Stimulated activated CD8-positive, alpha-beta memory T cell treated with anti-CD3 and anti-CD28 coated beads, Interleukin-12 subunit alpha, Interleukin-12 subunit beta, amount 100 ng/mL, for 1 hour (primary cell): ENCODE measurements at places on chromosomes 2 and 18.

GRCh38 chr2:121613152-121613551 lies 36.1 kb downstream of the CLASP1 start:
- no peak for DNase-seq

DNA sequence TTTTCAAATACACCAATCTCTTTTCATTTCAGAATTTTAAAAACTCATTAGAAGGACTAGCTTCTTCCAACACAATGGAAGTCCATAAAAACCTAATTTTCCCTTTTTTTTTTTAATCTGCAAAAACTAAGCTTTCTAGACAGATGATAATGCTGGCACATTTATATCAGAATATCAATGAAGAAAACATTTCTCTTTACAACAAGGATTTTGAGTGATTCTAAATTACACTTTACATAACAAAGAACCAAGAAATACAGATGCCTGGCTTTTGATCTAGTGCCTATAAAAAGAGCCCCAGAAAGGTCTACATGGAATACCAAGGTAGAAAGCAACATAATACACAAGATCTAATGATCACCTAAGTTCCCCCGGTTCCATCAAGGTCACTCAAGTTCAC lies 108.0 kb downstream of the AFF3 start:
- DNase-seq, result no peak

- no peak for DNase-seq
Measured at GRCh38 chr18:41745166-41746049, 209.6 kb upstream of the PIK3C3 start.

DNA sequence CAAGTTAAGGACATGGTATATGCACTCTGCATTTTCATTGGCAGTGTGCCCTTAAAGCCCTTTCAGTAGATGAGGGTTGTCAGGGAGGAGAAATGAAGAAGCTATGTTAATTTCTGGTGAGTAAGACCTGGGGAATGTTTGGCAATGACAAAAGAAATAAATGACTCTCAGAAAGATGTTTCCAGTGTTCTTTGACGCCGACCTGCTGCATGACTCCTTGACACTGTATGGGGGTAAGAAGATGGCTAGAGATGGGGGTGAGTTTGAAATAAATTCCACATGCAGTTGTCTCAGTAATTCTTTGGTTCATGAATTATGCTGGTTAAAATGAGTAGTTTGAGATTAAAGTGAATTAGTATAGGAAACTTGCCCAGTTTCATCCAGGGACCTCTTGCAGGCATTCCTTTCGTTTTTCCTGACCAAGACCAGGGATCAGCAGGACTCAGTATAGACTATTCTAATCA lies 5.9 kb downstream of the CCDC121 start:
- DNase-seq, result no peak

DNA sequence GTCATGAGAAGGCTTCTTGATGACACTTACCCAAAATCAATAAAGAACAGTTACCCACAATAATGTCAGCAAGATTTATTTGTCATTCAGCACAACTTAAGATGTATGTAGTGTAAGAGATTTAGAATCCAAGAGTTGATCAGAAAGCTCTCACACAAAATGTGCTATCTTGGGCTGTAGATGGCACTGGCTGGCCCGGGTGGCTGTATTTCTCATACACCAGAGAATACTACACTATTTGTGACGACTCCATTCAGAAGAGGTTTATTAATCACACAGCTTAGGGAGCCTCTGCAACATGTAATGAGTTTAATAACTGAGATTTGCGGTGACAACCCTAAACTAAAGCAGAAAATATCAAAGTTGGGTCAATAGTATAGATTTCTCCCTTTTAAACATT lies 530.4 kb upstream of the KLHL29 start:
- DNase-seq, result no peak

DNA sequence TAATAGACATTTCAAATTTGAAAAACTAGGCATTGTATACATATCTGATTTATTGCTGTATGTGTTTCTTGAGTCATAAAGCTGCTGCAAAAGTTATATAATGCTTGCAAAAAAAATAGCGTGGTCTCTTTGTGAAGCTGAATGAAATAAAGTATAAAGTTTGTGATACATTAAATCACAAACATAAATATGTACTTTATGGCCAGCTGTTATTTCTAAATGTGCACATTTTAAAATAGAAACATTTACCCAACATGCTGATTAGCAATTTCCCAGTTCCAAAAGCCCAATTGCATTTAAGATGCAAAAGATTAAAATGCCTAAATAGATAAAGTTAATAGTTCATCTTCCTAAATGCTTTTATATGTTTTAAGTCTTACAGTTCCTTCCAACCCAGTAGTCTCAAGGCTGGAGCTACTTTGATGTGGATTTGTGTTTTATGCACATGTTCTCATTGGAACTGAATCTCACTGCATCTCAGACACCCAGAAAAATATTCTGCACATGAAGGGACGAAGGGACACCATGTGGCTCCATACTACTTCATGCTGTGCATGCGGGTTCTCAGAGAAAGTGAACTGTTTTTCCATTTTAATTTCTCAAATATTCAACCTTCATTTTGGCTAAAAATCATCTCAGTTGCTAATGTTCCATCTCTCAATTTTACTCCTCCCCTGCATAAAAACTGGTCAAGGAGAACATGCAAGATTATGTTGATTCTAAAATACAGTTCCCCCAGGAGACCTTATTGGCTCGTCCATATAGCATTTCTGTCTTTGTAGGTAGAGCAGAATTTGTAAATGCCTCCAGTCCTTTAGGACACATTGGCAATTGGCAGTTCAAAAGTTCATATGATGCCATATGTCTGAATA lies 304.6 kb downstream of the MTX2 start:
- no peak for DNase-seq

GRCh38 chr18:55268628-55269275 lies 309.5 kb upstream of the CCDC68 start:
- no peak for DNase-seq

- DNase-seq, result no peak
Measured at GRCh38 chr2:239891698-239892097, 133.4 kb downstream of the NDUFA10 start.

- no peak for DNase-seq
Measured at GRCh38 chr2:128313931-128314347, 4.7 kb downstream of the HS6ST1 start.

DNA sequence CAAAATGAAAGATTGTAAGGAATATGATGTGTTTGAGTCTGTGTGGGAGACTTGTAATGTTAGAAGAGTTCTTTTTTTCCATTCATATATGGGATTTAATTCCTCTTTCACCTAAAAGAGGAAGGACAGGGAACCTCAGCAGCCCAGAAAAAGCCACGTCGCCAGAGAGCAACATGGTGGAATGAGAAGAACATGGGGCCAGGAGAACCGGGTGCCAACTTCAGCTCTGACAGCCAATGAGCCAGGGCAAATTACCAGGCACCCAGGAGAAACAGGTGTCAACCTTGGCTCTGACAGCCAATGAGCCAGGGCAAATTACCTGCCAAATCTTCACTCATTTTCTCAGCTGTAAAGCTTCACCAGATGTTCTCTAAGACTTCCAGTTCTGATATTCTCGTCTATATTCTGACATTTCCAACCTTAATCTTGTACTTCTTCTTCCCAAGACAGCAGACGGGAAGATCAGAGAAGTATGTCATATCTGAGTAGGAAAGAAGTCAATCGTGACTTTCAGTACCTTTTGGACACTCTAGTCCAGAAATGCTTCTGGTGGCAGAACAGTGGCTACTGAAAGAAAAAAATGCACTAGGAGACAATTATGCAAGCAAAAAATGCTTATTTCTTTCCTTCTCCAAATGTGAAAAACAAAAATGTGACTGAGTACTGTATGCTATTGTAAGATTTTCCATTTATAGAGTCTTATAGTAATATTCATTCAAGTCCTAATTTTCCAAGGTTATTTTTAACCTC lies 79.2 kb upstream of the COL5A2 start:
- DNase-seq, result no peak

DNA sequence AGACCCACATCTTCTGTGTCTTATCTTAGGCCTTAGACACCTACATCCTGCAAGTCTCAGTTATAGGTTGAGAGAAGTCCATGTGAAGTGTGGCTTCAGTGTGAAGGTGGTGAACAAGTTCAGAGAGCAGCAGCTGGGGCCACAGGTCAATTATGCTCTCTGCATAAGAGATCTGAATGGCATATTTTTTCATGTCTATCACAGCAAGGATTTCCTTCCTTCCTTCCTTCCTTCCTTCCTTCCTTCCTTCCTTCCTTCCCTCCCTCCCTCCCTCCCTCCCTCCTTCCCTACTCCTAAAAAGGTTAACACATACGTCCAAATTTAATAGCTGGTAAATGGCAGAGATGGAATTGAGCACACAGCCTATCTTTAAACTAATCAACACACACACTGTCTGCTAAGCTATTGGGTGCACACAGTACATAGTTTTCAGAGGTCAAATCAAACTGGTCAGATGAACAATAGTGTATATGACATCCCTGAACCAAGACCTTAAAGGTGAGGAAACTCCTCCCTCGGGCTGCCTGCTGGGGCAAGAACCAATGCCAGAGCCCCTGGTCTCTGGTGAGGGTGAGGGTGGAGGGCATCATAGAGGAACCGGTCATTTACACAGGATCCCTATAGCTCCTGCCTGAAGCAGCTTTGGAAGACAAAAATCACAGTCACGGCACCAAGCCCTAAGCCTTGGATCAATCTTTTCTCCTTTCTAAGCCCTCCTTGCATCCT lies 240.9 kb downstream of the ICOS start:
- DNase-seq, result no peak

GRCh38 chr2:65300134-65300760 lies 72.6 kb downstream of the ACTR2 start:
- no peak for DNase-seq

GRCh38 chr2:104769096-104769495 lies 84.8 kb upstream of the POU3F3 start:
- no peak for DNase-seq

GRCh38 chr18:22556222-22557167 lies 138.8 kb upstream of the CTAGE1 start:
- DNase-seq, result no peak

DNA sequence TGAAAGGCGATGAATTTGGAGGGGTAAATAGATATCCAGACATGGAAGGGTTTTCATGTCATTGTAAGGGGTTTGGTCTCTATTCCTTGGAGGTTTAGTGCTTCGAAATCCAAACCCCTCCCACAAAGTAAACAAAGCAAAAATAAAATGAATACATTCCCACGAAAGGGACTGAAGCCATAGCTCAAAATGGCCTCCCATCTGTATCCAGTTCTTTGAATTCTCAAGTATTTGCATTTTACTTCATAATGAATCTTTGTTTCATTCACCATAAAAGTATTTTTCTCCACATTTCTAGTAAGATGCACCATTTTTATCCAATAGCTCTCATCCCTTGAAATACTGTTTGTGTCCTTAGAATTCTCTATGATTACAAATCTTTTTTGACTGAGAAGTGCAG lies 103.2 kb upstream of the DTNA start:
- DNase-seq, result no peak

- no peak for DNase-seq
Measured at GRCh38 chr2:114933671-114934241, 491.3 kb downstream of the DPP10 start.

DNA sequence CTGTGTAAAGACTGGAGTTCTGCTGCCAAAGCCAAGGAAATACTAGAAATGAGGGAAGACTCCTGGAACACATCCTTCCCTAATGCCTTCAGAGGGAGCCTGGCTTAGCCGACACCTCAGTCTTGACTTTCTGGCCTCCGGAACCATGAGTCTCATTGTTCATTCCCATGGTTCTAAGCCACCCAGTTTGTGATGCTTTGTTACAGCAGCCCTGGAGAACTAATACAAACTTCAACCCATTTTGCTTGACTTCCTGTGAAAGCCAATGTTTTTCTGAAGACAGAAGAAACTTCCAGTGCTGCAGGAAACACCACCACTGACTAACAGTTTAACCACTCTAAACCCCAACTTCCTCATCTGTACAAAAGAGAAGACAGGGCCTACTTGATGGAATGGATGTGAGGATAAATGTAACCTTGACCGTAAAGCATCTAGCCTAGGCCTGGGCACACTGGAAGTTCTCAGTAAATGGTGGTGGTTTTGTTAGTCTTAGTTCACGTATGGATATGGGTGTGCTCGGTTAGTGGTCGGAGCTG lies 85.9 kb upstream of the RFX8 start:
- DNase-seq, result no peak

- DNase-seq, result no peak
Measured at GRCh38 chr2:81872006-81872405, 1567.5 kb upstream of the LRRTM1 start.
